ENCODE measurements at places on chromosomes 1 and 21.
A peak's percentile ranks its signal among the peaks of the same experiment; 100 is the strongest.

GRCh38 chr1:22611530-22611947, 24.9 kb upstream of the C1QA start:
- no peak for DNase-seq

DNA sequence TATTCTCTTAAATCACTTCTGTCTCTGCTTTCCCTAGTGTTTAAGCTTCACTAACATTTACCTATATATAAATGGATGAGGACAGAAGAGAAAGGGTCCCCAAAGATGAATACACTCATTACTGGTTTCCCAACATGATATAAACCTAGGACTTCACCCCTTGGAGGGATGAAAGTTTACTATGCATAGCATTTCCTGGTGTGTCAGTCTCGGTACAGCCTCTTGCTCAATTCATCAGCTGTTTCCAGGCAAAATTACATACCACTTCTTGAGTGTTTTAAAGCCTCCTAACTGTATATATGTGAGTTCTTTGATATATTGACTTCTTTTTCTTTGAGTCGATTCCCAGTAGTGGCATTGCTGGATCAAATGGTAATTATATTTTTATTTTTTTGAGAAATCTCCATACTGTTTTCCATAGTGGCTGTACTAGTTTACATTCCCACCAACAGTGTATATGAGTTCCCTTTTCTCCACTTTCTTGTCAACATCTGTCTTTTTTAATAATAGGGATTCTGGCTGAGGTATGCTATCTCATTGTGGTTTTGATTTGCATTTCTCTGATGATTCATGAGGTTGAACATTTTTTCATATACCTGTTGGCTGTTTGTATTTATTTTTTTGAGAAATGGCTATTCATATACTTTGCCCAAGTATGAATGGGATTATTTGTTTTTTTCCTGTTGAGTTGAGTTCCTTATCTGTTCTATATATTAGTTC, 259.3 kb upstream of the CACYBP start:
- DNase-seq = no peak

- no peak for DNase-seq
Measured at GRCh38 chr1:230595181-230595580, 47.1 kb upstream of the COG2 start.

- peak; percentile 61 for DNase-seq
Measured at GRCh38 chr1:161071886-161072371, 2.2 kb upstream of the ARHGAP30 start.

GRCh38 chr1:87215592-87215991, 113.1 kb upstream of the LMO4 start:
- no peak for DNase-seq

- DNase-seq = no peak
Measured at GRCh38 chr1:178408871-178409270, 87.9 kb downstream of the CLEC20A start.

GRCh38 chr1:157073944-157074685, 25.5 kb downstream of the ETV3L start:
- DNase-seq = peak; percentile 32

DNA sequence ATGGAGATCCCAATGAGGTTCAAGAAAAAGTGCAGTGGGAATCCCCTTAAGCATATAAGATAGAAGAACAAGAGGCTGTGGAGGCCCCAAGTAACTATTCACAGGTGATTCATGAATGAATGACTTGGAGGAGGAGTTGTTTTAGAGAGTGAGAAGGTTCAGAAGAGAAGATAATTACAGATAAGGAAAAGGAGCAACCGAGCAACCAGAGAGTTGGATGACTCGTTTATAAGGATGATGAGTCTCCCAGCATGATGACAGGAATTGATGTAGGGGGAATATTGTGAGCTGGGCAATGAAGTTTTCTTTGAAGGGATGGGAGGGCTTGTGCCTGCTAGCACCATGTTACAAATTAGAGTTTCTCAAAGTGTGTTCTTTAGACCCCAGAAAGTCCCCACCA, 9.8 kb downstream of the C8A start:
- no peak for DNase-seq

GRCh38 chr1:4220362-4220761, 320.3 kb upstream of the C1orf174 start:
- DNase-seq = no peak

- peak; percentile 13 for DNase-seq
Measured at GRCh38 chr1:200535605-200536004, 84.9 kb downstream of the KIF14 start.

- no peak for DNase-seq
Measured at GRCh38 chr1:214248311-214249085, 32.5 kb upstream of the SMYD2 start.

GRCh38 chr1:223500560-223501425, 107.6 kb downstream of the CCDC185 start:
- DNase-seq = no peak

- DNase-seq = no peak
Measured at GRCh38 chr21:36587388-36587787, 107.5 kb upstream of the CLDN14 start.

DNA sequence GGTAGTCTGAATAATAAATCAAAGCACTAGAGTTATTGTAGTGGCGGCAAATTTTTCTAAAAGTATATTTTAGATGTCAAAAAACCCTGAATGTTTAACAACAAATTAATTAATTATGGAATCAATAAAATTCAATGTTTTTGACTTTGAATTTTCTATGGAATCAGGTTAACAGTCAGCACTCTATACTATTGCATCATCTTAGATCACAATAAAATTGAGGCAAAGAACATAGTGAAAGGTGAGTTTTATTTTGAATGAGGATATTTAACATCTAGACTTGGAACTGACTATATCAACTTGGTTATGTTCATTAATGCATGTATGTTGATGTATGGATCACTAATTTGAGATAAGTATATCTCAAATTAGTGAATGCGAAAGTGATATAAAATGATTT, 148.5 kb downstream of the TNFSF18 start:
- DNase-seq = no peak

DNA sequence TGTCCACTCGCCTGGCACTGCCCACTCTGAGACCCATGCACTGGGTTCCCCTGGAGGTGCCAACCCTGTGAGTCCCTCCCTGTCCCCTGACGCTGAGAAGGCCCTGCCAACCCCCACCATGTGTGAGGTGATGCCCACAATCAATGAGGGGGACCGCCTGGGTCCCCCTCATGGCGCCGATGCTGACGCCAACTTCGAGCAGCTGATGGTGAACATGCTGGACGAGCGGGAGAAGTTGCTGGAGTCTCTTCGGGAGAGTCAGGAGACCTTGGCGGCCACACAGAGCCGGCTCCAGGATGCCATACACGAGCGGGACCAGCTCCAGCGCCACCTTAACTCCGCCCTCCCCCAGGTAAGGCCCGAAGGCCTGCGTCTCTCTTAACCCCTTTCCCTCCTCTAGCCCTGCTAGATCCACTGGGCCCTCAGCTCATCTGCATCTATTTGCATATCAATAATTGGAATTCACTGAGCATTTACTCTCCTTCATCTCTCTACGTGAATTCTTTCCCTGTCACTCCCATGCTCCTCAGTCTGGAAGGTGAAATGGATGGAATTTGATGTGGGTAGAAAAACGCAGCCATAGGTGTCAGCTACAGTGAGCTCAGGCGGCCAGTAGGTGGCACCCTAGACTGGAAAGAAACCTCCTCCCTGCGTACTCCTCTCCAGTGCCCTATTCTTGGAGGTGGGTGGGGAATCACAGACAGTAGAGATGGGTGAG, 12.8 kb downstream of the PPFIA4 start:
- peak; percentile 62 for DNase-seq

DNA sequence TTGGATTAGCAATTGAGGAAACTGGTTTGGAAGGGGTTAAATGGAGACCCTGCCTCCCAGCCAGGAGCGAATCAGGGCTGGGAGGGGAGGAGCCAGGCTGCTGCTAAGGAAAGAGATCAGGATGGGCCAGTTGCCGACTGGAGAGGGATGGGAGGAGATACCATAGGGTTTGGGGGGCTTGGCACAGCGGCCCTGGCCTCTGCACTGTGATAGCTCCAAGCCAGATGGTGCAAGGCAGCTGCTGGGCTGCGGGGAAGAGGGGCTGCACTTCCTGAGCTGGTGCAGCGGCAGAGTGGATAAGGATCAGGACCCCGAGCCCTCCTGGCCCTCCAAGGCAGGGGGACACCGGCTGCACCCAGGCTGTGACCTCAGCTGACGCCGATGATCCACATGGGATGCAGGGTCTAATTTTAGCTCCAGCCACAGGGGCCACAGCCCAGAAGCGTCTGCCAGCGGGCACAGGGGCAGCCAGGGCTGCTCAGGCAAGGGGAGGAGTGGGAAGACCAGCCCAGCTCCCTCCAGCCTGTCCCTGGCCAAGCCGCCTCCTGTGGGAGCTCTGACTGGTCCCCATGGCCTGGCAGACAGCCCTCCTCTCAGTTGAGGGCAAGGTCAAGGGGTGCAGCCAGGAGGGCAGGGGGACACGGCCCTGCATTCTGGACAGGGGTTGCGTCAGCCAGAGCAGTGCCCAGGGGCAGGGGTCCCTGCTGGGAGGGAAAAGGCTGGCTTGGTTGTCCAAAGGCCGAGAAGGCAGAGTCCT, at the start of gene EXTL1:
EXTL1 (plus strand) TSS at position 129 of the 757 bp plus-strand sequence. CDS start 872 bp downstream, outside the sequence.
- DNase-seq = no peak

DNA sequence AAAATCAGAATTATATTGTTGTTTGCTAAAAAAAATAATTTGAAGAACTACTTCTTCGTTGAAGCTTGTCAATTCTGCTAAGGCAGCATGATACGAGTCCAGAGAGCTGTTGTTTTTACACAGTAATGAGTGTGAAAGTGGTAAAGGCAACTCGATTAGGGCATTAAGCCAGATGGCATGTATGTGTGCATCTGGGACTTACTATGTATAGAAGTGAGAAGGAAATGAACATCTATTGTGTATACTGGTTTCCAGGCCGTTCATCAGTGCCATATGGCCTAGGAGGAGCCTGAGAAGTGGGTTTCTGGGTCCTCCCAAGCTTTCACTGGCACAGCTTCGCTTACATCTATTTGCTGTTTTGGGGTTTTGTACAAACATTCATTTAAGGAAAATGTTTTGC, 5.7 kb downstream of the CTPS1 start:
- no peak for DNase-seq

DNA sequence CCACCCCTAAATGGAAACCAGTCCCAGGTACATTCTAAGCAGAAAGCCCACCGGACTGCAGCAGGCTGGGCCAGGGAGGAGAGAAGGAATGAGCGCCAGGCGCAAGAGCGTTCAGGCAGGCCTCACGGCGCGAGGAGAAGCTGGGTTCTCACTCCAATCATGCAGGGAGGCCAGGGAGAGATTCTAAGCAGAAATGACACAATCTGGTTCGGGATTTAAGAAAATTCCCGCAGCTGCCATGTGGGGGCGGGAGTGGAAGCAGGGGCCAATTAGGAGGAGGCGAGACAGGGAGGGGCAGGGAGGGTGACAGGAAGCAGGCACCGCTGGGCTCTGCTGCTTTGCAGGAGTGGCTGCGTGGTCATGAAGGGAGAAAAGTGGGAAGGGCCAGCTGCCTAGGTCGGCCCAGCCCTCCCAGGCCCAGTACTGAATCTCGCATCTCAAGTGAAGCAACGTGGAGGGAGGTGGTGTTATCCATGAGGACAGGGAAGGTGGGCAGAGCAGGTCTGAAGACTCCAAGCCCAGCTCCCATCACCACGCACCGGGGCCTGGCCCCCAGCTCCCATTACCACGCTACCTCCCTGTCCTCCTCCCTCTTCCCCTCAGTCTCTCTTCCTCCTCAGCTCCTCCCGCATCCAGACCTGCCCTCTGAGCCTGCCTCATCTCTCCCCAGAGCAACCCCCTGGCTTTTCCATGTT, 11.8 kb downstream of the NPHP4 start:
- no peak for DNase-seq

GRCh38 chr1:235908742-235909520, 42.2 kb upstream of the LYST start:
- no peak for DNase-seq

- no peak for DNase-seq
Measured at GRCh38 chr1:195886000-195886399, 722.2 kb downstream of the KCNT2 start.

GRCh38 chr1:175220853-175221556, 28.4 kb upstream of the KIAA0040 start:
- DNase-seq = no peak

GRCh38 chr1:212269306-212269705, 15.9 kb upstream of the PPP2R5A start:
- no peak for DNase-seq

DNA sequence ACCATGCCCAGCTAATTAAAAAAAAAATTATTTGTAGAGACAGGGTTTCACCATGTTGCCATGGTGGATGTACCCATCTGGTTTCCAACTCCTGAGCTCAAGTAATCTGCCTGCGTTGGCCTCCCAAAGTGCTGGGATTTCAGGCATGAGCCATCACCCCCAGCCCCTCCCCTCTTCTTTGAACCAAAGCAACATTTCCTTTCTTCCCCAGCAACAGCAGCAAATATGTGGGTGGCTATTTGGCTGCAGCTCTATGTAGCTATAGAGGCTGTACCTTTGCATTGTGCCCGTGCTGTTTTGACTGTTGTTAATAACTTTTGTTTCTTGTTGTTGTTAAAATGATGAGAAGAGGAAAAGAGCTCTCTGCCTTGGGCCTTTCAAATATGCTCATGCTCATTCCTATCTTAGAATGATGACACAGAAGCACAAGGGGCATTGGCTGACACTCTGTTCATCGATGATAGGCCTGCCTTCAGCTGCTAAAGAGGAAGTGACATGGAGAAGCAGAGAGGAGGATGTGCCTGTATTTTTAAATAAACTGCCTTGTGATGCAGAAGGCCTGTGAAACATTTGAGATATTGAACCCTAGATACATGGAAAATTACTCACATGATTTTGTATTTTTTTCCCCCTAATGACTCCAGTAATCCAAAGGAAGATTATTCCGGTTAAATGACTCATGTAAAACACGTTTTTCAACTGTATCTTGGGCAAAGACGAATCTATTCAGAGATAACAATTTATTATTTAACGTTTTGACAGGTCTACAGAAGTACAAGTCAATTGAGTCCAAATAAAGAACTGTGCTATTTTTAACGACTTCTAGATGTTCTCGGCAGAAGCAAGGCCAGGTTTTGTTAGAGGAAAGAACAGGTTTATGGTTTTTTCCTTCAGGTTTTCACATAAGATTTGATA, 20.5 kb upstream of the XPR1 start:
- no peak for DNase-seq

DNA sequence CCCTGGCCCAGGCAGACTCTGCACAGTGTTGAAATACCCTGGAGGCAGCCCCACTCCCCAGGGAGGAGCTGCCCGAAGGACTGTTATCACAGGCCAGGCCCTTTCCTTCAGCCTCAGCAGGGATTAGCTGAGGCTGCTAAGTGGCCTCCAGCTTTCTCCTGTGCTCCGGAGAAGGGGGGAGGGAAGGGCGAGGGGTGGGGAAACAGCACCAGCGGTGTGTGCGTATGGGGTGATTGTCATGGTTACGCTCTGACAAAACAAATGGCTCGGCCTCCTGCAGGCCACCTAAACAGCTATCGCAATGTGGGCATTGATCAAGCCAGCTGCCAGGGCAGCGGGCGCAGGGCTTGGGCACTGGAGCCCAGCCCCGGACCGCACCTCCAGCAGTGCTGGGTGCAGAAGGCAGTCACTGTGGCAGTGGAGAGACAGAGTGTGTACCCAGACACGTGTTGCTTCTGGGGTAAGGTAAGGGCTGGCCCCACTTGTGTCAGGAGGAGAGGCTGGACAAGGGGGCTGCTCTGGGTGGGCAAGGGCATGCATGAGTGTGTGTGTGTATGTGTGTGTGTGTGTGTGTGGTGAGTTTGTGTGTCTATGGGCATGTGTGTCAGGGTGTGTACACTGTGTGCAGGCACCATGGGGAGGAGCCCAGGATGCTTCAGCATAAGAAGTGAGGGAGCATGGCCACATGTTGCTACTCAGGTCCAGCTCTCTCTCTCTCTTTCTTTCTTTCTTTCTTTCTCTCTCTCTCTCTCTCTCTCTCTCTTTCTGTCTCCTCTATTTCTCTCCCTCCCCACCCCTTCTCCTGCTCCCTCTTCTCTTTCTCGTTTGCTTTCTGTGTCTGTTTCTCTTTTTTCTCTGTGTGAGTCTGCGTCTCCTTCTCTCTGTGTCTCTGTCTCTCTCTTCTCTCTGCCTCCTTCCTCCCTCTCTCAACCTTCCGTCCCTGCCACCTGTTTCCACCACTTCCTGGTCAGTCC, at the start of gene VWA5B1:
VWA5B1 (plus strand) TSS at position 252 of the 974 bp plus-strand sequence. CDS start 19,727 bp downstream, outside the sequence.
- DNase-seq = no peak
